SJCRH30 (cell line): ENCODE measurements at places on chromosomes 2 and 18. TPM values are rescaled to one million over a fixed set of nuclear protein-coding genes. Genes with fewer than 3 reads are reported as not detected.

DNA sequence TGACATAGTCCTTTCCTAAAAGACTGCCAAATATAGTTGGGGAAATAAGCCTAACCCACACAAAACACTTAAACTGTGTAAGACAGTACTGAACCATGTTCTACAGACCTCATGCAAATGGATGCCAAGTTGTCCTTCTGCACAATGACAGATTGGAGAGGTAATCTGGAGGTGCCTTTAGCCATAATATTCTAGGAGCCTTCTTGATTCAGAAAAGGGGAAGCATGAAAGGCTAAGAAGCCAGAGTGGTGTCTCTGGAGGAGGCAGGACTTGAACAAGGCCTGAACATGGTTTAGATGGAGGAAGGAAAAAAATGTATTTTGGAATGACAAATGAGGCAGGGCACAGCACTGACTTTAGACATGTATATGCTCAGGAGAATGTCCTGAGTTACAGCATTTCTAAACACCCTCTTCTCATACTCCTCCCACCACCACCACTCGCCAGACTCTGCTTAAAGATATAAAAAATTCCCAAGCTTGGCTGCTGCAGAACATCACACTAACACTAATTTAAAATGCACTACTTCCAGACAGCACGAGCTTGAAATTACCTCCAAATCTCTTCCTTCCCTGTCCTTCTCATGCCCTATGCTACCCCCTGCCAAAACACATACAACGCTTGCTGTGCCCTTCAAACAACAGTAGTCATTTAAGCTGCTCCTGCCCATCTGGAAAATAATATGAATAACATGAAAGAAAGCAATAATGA, 110.4 kb downstream of the ANKRD44 start:
- no peak for DNase-seq

- DNase-seq: no peak
Observed at GRCh38 chr2:9329497-9329896, 93.8 kb downstream of the ITGB1BP1 start.

DNA sequence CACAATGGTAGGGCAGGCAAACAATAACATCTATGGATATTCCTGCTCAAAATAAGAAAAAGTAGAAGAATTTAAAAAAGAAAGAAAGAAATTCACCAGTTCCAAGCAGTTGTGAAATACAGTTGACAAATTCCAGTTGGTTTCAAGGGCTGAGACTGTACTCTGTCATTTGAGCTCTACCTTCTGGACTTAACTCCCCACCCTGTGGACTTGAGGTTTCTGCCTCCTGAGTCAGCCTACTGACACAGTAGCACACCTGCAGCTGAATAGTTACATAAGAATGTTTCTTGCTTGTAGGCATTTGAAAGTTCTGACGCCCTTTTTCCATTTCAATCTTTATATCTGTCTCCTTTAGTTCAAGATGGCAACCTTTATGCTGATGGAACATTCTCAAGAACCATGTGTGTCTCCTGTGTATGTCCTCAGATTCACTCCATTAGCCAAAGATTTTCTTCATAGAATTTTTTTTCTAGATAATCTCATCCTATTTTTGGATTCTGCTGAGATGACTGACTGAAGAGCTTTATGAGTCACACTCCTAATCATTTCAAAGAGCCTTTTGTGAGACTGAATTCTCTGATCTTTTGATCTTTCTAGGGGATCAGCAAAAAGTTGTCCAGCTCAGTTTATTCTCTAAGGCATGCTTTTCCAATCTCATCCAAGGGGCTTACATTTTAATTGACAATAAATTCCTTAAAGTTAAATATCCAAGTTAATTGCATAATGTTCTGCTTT, 19.1 kb downstream of the NETO1 start:
- DNase-seq: no peak

- DNase-seq: no peak
Observed at GRCh38 chr2:203240491-203240890, 1.7 kb downstream of the CYP20A1 start.

DNA sequence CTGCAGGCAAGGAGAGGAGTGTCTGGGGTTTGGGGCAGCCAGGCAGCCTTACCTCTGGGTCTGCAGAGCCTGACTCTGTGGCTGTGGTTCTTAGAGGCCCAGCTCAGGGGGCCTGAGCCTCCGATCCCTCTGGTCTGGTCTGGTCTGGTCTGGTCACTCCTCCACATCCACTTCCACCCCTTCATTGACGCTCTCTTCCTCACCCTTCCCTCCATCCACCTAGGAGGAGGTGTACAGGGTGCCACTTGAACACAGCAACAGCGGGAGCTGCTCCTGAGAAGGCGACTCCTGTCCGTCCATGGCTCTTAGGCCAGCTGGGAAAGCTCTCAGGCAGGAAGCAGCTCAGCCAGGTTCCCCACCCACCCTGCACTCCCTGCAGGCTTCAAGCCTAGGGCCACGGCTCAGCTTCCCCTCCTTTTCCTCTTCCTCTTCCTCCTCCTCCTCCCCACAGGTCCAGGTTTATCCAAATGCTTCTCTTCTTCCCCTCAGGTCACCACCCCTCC, 16.9 kb downstream of the GPR55 start:
- peak; percentile 1 for DNase-seq

GRCh38 chr2:18824325-18824790, 235.0 kb upstream of the NT5C1B start:
- DNase-seq: no peak

OSBPL6 gene
- total RNA-seq: 13.6 and 14.6 TPM in 2 replicates

MTCL1 gene
- total RNA-seq: 9.6 and 9.8 TPM in 2 replicates

TCF7L1 gene
- 8.5 and 9.2 TPM in 2 replicates for total RNA-seq

TTR gene
- total RNA-seq: not detected in 2 replicates
